Left renal pelvis (tissue), 4 donors: ENCODE measurements at places on chromosomes 12 and 14.

DNA sequence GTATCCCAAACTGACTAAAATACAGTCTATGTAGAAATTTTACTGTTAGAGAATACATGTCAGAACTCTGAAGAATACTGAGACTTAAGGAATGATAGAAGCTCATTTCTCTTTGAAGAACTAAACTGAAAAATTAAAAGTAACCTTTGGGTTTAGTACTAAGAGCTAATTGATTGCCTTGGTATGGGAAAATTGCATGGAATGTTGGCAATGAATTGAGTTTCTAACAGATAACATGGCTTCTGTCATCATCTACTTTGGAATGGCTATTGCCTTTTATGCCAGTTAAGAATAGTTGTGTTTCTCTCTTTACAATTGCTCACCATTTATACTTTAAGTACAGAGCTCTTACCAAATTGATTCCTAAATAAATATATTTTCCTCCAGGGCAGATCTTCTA is 308.8 kb upstream of the SYT1 start:
- no peak for DNase-seq

DNA sequence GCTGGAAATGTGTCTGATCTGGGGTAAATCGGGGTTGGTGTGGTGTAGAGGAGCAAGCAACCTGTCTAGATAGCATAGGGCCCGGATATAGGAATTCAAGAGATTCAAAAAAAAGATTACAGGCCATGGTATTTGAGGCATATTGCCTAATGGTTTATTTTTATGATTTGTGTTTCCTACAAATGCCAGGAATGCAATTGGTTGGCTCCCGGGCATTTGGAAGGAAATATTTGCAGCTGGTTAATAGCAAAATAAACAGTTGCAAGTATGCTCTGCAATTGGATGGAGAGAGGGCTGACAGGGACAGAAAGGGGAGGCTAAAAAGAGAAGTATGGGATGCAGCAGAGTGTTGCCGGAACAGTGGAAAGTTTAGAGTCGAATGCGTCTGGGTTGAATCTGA is 315.6 kb upstream of the ATP2B1 start:
- DNase-seq, result no peak

GRCh38 chr12:27236498-27236897 is 7.6 kb upstream of the STK38L start:
- no peak for DNase-seq

DNA sequence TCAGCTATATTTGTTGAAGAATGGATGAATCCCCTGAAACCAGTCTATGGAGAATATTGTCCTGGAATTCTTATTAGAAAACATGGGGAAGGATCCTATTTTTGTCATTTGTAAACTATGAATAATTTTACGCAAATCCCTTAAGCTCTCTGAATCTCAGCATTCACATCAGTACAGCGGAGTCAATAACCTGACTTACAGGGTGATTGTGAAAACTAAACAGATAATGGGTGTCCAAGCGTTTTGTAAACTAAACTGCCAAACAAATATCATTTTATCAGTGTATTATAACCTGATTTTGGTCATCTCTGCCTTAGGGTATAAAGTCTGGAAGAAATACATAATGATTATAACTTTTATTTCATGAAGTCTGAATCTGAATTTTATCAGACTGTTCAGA is 10.0 kb downstream of the ART4 start:
- no peak for DNase-seq

- DNase-seq, result no peak
Measured at GRCh38 chr14:39861229-39861600, 429.0 kb upstream of the FBXO33 start.

GRCh38 chr12:48351022-48351708 is 446 bp upstream of the ZNF641 start:
- peak; percentile 51 for DNase-seq

DNA sequence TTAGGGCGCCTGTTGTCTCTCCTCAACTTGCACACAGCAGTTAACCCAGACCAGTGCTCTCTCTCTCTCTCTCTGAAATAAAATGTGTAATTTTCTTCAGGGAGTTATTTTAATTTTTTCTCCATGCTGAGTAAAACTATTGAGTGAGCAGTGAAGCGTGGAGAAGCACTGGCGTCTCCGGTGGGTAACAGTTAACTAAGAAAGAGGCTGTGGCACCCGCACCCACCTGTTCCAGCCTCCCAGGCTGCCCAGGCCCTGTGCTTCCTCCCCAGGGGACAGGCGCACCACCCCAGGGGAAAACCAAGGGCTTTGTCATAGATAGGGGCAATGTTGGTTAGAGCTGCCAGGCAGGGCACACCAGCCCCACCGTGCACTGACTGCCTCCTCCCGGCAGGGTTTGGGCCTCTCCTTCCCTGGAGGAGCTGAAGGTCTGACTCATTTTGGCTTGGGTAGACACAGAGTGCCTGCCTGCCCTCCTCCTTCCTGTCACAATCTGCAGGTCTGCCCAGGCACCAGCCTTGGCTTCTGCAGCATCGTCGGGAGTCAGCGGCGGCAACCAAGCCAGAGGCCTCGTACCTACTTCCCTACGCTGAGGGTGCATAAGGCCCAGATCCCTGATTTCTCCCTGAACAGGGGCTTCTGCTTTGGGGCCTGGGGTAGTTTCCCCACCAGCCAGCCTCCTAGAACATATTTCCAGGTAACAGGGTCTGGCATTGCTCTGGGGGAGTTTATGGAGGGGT is 3.9 kb downstream of the HOXC5 start:
- DNase-seq, result no peak

- no peak for DNase-seq
Measured at GRCh38 chr14:104950021-104950420, 25.3 kb downstream of the PLD4 start.

- no peak for DNase-seq
Measured at GRCh38 chr12:54021432-54022013, 6.7 kb upstream of the HOXC6 start.

- DNase-seq, result no peak
Measured at GRCh38 chr14:36207500-36207899, 31.0 kb upstream of the PTCSC3 start.

GRCh38 chr12:106632797-106633450 is 50.1 kb downstream of the RFX4 start:
- DNase-seq, result no peak

DNA sequence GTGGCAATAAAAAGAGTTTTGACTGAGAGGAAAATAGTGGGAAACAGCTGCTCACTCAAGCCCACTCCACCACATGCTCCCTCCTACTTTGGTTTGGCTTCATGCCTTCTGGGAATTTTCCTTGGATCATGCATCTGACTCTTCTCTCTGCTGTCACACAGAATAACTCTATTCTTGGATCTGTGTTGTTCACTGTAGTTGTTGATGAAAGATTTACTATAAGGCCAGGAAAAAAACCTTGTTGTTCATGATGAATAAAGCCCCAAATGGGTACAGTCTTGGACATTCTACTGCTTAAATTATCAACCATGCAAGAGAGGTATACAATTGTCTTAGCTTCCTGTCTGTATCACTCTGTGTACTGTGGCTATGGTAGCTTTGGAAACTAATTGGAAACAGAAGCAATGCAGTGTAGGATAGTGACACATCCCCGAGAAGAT is 70.5 kb downstream of the TMX1 start:
- DNase-seq, result peak; percentile 30

- no peak for DNase-seq
Measured at GRCh38 chr12:117599849-117600248, 238.4 kb upstream of the NOS1 start.

DNA sequence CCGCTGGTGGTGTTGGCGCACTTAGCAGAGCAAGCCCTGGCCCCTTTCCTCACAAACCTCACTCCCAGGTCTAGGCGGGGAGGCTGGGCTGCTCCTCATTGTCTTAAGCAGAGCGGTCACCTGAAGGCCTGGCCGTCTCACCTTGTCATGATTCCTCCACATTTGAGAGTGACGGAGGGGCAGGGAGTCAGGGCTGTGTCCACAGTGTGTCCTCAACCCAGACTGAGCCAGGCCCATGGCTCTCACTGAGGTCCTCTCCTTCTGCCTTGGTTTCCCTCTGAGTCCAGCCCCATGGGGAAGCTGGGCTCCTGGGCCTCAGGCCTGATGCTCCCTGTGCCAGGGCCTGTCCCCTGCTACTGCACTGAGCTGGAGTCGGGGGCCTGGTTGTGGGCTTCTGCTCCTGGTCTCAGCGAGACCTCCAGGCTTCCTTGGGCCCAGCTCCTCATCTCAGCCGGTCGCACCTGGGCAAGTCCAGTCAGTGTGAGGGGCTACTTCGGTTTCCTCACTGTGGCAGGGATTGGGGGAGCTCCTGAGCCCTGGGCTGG is 44.9 kb downstream of the KRT80 start:
- DNase-seq, result no peak

DNA sequence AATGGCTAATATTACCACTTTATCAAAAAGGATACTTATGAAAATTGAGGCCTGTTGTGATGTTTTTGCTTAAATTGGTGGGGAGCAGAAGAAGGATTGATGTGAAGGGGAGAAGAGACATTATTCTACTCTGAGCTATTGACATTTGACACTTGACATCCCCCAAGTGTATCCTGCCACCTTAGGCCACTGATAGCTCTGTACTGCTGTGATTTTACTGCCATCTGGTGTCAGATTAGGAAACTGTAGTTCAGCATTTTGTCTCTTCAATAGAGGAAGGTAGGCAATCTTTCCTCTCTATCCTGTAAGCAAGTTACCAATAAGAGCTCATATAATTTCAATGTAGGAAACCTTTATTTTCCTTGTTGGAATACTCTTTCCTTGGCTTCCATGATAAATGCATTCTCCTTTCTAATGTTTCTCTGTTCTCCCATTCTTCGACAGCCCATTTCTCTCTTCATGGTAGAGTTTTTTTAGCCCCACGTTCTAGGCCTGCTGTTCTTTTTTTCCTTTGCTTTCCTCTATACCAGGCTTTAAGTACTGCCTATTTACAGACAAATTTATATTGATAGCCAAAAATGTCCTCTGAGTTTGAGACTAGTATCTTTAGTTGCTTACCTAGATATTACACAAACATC is 46.3 kb downstream of the PPHLN1 start:
- peak; percentile 14 for DNase-seq

GRCh38 chr12:124165695-124166094 is 129.2 kb upstream of the RFLNA start:
- DNase-seq, result no peak

- no peak for DNase-seq
Measured at GRCh38 chr12:70186436-70186835, 56.8 kb upstream of the CNOT2 start.

- no peak for DNase-seq
Measured at GRCh38 chr12:65681226-65681625, 143.1 kb upstream of the HMGA2 start.

- no peak for DNase-seq
Measured at GRCh38 chr14:94655169-94655710, 43.0 kb downstream of the SERPINA3 start.
